H9 (cell line): ENCODE measurements at places on chromosomes 1 and 21.

DNA sequence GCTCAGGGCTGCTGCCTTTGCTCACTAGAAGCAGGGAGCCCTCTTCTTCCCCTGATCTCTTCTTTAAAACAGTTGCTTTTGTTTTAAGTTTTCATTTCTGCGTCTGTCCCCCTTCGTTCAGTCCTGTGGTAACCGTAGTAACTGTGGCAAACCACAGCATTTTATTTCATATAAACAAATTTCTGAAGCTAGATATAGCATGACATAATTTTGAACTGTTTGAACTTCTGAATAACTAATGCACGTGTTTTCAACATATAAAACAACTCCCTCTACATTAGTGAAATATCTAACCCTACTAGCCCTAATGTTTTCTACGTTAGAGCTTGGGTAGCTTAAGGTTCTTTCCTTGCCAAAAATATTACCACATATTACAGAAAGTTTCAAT lies 104.6 kb downstream of the DISP1 start:
- no peak for DNase-seq

GRCh38 chr1:91818713-91818975 lies 67.3 kb downstream of the TGFBR3 start:
- DNase-seq = no peak

GRCh38 chr1:40029608-40030007 lies 10.9 kb upstream of the CAP1 start:
- no peak for DNase-seq

- DNase-seq = no peak
Measured at GRCh38 chr1:99943223-99943794, 26.5 kb upstream of the SLC35A3 start.

DNA sequence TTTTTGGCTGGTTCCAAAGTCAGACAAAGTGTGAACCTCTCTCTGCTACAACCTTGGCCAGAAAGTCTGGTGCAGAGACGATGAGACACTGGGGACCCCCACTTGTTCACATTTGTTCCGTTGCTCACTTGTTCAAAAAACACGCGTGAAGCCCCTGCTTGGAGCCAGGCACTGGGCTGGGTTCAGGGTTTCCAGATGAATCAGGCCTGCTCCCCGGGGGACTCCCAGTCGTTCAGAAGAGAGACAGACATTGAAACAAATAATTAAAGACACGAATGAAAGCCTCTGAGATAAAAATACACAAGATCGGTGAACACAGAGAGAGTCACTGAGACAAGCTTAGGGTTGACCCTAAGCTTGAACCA lies 101.5 kb upstream of the RUNX3 start:
- DNase-seq = no peak

DNA sequence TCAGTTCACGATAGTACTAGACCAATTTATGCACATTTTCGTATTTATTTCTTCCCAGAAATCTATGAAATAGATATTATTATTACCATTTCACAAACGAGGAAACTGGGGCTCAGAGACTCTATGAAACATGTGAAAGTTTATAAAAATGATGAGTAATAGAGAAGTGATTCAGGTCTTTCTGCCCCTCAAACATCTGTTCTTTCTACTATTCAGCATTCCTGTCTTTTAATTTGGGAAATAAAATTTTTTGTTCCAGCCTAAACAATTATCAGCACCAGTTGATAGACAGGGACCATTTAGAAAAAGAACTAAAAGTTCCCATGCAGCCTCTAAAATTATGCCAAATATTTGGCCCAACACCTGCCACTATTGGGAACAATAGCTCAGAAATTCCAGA lies 585.1 kb downstream of the PTPRC start:
- no peak for DNase-seq

DNA sequence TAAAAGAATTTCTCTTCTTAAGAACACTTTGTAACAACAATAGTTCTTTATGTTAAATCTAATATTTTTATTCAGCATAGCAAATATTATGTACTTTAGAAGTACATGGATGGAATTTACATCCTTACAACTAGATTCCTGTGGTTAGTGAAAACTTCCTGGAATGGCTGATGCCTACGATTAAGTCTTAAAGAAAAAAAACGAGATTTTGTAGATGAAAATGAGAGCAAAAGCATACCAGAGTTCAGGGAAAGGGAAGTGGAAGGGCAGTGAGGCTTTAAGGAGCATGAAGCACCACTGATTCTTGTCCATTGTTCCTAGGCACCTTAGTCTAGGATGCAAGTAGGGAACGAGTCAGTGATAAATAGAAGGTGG lies 26.7 kb downstream of the CFH start:
- DNase-seq = no peak

DNA sequence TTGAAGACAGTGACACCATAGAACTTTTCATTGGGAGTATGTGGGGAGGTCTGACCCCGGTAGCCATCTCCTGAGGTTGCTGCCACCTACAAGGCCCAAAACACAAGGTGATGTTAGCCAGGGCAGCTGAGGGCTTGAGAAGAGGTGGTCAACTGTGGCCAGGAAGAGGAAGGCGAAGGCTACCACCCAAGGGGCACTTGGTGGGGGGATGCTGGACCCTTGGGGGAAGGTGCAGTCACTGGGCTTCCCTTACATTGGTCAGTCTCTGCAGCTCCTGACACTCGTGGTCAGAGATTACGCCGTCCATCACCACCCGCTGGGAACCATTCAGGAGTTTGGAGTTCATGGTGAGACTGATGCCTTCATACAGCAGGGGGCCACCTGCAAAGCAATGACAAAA lies 12.2 kb upstream of the CLDN19 start:
- DNase-seq = no peak

GRCh38 chr1:82991569-82991968 lies 1007.4 kb downstream of the TTLL7 start:
- DNase-seq = no peak

DNA sequence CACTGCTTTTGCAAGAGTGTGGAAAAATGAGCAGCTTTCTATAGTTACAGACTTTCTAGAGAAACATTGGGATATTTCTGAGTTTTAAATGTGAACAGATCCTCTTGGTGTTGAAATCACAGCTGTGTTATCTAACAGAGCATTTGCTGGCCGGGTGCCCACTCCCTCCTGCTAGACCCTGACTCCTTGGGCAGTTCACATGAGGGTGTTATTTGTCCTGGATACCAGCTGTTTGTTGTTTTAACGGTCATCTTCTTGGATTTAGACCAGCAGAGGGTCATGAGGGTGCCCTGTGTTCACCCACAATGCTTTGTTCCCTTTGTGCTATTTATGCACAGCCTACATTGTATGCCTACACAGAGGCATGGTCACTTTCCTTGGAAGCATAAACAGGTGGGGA lies 67.1 kb downstream of the CENPF start:
- no peak for DNase-seq

DNA sequence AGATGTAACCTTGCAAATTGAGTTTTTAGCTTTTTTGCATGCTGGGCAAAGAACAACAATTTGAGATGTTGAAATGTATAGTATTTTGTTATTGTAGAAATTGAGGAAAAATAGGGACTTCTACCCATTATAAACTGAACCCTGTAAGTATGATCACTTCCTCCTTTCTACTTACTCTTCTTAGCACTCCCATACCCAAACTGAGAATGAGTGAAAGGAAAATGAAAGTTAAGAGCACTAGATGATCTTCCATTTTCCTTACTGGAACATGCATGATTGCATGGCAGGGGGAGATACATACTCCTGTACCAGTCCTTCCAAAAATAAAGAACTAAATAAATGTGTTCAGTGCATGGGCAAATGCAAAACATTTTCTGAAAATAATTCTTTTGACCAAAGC lies 107.4 kb upstream of the KIAA1614 start:
- no peak for DNase-seq

DNA sequence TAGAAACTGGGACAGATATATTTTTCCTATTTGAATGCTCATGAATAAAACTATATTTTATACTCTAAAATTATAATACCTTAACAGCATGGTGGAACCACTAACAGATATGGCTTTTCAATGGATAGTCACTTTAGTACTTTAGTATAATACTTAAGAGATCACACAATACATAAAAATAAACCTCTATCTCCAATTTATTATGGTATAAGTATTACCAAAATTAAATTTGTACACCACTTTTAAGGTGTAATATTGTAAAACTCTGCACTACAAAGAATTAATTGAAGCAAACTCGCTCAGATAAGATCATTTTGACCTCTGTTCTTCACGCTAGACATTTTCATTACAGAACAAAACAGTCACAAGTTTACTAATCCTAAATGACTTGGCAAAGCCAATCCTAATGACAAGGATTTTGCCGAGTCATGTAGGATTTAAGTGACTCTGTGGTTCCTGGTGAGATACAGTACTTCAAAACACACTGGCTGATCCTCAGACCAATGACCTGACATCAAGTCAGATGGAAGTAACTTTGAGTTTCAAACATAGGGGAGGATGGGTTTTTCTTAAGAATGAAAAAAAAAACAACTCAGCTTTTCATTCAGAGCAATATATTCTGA lies 200.6 kb downstream of the SMYD3 start:
- DNase-seq = no peak

GRCh38 chr1:192700834-192701271 lies 64.9 kb downstream of the RGS13 start:
- DNase-seq = no peak

GRCh38 chr1:64909031-64909430 lies 57.3 kb downstream of the JAK1 start:
- DNase-seq = no peak

- no peak for DNase-seq
Measured at GRCh38 chr1:113211467-113211866, 138.5 kb downstream of the LRIG2 start.

GRCh38 chr1:24932284-24932683 lies 2.2 kb upstream of the RUNX3 start:
- DNase-seq = peak; percentile 83

- DNase-seq = no peak
Measured at GRCh38 chr1:229159668-229160544, 111.0 kb upstream of the RAB4A start.

- DNase-seq = no peak
Measured at GRCh38 chr1:194658090-194658439, 1471.7 kb upstream of the B3GALT2 start.

DNA sequence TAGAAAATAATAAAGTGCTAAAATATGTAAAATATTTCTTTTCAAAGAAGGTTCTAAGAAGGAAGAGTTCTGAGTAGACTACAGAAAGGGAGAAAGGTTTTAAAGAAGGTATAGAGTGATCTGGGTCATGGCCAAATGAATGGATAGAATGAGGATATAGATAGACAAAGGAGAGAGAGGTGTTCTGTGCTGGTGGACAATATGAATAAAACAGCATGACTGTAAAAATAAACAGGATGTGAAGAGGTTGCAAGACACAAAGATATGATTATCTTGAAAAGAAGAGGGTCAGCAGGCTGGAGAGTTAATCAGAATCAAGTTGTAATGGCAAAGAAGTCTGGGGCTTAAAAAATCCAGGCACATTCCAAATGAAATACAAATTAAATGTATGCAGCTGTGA lies 86.7 kb upstream of the GNG4 start:
- no peak for DNase-seq

- DNase-seq = no peak
Measured at GRCh38 chr1:117580436-117580835, 25.4 kb upstream of the TENT5C start.

GRCh38 chr1:59141267-59141863 lies 155.5 kb upstream of the FGGY start:
- DNase-seq = no peak

DNA sequence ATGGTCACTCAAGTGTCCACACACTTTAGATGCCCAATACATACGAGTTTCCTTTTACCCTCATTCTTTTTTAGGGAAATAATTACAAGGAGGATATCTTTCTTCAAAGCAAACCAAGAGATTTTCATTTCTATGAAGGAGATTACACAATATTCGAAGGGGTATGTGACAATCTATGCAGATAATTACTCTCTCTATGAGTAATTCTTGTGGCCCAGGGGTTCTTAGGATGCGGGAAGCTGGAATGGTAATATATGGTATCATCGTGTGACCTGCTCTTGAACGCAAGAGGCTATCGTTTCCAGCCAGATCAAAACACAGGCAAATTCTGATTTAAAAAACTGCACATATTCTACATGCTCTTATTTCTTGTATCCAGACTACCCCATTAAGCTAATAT lies 14.6 kb downstream of the DSCAM start:
- no peak for DNase-seq

DNA sequence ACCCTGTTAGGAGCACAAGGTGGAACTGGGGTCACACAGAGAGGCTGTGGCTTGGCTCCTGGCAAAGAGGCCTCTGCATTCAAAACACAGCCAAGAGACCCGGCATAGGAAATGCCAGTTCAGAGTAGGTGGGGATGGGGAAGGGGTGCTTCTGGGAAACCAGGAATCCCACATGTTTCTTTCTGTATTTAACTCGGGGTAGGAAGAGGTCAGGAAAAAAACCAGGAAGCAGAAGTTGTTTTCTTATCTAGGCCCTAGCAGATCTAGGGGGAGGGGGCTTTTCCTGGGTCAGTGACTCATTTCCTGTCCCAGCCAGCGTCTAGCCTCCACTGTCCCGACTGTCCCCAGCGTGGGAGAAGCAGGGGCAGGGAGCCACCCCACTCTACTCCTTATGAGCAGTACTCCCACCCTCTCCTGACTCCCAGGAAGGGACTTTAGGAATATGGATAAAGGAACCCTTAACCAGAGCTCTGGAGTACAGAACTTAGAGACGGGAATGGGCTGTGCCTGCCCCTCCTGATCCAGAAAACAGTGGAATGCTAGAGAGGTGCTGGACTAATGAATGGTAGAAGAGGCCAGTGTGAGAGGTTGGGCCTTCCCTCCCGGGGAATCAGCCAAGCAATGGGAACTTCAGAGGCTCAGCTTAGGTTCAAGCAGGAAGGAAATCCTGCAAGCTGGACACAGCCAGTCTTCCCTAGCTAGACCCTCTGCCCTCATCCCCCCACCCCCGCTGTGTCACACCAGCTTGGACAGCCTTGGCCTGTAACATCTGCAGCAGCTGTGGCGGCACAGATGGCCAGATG lies 5.7 kb downstream of the FHL3 start:
- DNase-seq = peak; percentile 59

- DNase-seq = no peak
Measured at GRCh38 chr1:183630748-183631147, 4.8 kb downstream of the ARPC5 start.

DNA sequence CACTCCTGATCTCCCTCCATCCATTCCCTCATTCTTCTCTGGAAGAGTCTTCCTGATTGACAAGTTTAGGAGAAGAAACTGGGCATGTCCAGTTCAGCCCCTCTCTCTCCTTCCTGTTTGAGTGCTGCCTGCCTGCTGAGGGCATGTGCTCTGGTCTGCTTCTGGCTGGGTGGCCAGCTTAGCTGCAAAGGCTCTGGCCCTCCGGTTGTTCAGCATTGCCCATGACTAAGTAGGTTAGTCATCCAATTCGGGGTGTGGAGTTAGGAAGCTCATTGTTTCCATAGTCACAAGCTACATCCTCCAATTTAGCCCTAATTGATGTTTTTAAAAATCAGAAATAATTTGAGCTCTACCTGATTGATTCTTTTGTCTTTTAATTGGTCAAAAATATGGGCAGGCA lies 25.6 kb upstream of the PLA2G2E start:
- peak; percentile 36 for DNase-seq

- peak; percentile 17 for DNase-seq
Measured at GRCh38 chr21:43194303-43195120, 25.7 kb downstream of the CRYAA start.

GRCh38 chr1:66446261-66447001 lies 87.5 kb upstream of the SGIP1 start:
- no peak for DNase-seq
